ENCODE measurements at places on chromosomes 7 and 10.

- DNase-seq, result no peak
These were observed 1277.1 kb downstream of the REEP3 start for GRCh38 chr10:64798297-64798696.

DNA sequence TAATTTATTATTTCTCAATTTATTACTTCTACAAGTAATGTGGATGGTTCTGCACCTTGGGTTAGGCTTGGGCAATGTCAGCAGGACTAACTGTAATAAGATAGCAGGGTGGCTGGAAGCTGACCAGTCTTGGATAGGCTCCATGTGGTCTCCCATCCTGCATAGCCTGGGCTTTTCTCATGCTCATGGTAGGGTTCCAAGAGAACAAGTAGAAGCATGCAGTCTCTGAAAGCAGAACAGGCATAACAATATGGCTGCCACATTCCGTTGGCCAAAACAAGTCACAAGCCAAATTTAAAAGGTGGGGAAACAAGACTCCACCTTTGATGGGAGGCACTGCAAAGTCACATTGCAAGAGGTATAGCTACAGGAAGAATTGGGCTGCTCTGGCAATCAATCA lies 98.6 kb upstream of the MDFIC start:
- DNase-seq, result no peak

- no peak for DNase-seq
These were observed 213.9 kb downstream of the DYNC1I1 start for GRCh38 chr7:95986178-95986764.

- peak; percentile 47 for DNase-seq
These were observed 71.2 kb upstream of the FOXK1 start for GRCh38 chr7:4610768-4611467.

- DNase-seq, result no peak
These were observed 7.3 kb downstream of the EVX1 start for GRCh38 chr7:27249724-27250556.

DNA sequence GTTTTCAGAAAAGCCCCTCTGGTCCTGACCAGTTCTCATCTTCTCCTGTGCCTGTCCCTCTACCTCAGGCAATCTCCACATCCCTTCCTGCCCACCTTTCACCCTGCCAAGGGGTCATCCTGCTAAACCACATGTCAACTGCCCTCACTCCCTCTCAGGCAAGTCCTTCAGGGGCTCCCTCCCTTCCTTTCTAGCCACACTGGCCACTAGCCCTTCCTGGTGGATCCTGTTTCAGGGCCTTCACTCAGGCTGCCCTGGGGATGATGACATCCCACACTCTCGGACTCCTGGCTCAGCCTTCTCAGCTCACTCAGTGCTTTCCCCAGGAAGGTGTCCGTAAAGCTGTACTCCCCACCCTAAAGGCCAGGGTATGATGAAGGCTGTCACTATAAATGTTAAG lies 13.4 kb downstream of the STEAP1B start:
- DNase-seq, result no peak

- DNase-seq, result no peak
These were observed 146.3 kb downstream of the CELF2 start for GRCh38 chr10:11163780-11164550.

GRCh38 chr7:26880852-26881251 lies 16.5 kb upstream of the SKAP2 start:
- DNase-seq, result no peak

DNA sequence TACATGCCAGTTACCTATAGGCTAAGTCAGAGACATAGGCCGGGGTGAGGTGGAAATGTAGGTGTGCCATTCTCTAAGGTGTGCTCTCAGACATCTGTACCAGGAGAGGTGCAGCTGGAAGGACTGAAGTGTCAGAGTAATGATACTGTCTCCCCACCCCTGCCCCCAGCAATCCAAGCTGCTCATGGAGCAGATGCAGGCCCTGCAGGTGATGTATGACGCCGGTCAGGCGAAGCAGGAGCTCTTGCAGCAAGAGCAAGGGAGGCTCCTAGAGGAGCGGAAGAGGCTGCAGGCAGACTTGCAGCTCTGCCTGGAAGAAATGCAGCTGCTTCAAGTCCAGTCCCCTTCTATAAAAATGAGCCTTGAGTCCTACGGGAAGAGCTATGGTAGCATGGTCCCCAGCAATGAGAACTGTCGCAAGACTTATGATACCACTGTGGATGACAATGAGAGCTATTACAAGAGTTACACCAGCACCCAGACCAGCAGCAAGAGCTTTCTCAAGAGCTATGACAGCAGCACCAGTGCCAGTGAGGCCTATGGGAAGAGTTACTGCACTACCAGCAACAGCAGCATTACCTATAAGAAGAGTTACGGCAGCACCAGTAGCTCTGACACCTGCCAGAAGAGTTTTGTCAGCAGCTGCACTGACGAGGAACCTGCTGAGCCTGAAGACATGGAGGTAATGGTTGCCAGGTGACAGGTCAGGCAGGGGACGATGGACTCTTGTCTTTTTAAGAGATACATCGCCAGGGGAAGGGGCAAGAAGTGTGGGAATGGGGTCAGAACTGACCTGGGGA lies 18.4 kb upstream of the FLNC start:
- DNase-seq, result no peak

DNA sequence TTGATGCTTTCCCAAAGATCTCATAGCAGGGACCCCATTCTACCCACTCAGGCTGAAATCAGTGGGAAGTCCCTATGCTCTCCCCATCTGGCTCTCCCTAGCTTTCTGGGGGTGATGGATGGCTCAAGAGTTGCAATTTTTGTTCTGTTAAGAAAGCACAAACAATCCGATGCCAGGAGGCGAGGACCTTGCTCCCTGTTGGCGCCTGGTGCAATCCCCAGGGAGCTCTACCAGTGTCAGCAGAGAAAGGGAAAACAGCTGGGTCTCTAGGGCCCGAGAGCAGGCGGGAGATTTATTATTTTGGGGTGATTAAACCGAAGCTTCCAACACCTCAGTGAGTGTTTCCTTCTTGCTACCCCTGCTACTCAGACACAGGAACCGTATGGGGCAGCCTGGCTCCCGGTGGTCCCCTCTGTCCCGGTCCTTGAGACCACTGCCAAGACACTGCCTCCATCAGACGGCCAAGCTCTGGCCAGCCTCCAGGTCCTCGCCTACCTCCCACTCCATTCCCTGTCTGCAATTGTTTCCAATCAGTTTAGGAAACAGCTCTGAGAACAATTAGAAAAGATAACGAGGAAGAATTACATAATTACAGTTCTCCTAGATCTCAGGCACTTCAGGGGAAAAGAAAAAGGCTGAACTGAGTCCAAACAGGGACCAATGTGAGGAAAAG lies 147.9 kb downstream of the PLXNA4 start:
- no peak for DNase-seq

- no peak for DNase-seq
These were observed 37.9 kb downstream of the ADAM12 start for GRCh38 chr10:126350216-126350992.

DNA sequence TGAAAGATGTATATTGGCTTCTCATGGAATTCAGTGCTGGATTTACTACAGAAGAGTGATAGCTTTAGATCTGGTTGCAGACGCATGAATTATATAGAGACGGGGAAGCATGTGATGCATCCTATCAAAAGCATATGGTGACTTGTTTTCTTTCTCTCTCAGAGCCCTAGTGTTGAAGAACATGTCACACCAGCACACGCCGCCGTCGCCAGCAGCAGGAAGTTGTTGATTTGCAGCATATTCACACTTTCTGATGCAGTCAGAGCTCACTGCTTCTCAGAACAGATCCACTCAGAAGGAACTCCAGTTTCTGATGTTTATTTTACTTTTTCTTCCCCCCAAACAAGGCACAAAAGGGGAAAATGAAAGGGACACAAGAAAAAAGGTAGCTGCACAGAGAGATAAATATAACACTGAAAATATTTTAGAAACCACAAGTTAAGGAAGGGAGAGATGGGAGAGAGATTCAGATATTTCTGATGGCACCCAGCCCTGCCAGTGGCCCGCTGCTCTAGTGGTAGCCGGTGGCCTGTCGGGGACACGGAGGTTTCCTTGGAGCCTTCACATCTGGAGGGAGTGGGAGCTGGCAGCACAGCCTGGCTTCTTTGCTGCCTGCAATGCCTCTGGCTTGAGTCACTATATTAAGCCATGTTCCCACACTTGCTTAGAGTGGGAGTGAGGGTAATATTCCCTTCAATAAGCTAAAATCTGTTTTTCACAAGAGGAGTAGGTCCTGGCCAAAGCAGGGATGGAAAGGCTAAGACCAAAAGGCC lies 123.2 kb downstream of the NRP1 start:
- DNase-seq, result no peak

DNA sequence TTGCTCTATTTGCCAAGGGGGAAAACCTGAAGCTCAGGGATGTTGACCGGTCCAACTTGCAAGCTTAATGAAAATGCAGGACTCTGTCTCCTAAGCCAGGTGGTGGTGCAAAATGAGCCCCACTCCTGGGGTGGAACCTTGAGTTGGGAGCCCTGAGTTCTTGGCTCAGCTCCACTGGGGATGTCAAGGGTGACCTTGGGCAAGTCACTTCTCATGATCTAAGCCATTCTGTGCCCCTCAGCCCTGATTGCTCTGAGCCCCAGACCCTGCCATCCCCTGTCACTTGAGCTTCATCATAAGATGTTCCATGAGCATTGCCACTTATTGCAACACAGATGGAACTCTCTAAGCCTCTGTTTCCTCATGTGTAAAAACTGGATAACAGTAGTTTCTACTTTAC lies 33.9 kb downstream of the MYL10 start:
- DNase-seq, result no peak

DNA sequence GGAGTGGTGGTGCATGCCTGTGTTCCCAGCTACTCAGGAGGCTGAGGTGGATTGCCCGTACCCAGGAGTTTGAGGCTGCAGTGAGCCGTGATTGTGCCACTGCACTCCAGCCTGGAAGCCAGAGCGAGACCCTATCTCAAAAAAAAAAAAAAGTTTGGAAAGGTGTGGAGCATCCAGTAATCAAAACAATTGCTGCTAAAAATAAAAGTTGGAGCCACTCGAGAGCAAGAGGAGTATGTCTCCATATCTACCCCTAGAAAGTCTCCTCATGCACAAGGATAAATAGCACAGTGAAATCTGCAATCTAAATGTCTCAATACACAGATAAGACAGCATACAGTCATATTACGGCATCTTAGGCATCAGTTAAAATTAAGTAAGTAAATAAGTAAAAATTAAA lies 81.5 kb upstream of the NEBL start:
- no peak for DNase-seq

DNA sequence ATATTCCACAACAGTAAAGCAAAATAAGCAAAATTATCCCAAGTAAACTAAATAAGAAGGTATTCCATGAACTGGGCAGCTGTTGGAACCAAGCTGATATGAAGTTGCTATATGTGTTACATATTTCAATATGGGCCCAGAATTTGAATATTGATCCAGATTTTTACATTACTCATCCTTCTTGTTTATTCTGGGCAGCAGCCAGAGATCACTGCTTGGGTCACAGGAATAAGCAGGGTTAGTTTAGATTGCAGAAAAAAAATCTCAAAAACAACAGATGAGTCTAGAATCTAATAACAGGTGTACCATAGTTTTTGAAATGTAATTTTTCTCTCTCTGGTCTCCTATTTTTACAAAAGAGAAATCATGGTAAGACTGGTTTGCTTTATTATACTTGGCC lies 171.5 kb upstream of the NAMPT start:
- DNase-seq, result no peak

DNA sequence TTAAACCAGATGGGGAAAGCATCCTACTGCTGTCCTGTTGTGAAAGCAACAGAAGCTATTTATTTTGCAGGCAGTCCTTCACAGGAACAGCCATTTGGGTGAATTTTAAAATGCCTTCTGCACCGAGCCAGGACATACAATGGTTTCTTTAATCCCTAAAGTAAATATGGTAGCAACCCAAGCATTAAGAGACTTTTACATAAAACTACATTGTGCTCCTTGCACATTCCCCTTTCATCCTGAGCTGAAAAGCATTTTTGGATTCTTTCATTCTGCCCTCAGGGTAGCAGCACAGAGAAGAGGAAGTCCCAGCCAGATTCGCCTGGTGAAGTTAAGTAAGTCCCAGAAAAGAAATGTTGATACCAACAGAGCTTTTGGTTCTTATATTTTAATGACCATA lies 84.0 kb upstream of the FAM3C start:
- DNase-seq, result no peak

DNA sequence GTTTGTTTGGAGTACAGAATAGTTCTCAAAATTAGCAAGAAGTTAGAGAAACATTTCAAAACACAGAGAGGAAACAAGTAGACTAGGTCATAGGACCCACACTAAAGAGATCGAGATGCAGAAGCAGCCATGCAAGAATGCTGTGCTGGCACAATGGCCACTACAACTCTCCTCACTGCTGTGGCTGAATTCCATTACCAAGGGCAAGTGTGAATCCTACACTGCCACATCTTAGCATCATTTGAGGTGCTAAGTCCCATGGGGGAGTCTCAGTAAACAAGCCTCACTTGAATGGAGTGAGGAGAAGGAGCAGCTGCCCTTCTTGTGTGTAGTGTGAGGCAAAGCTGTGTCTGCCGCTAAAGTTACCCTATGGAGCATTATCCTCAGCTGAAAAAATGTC lies 56.7 kb downstream of the PCLO start:
- no peak for DNase-seq
